Midbrain (tissue), 1 donor: ENCODE measurements at places on chromosomes 7 and 10.

DNA sequence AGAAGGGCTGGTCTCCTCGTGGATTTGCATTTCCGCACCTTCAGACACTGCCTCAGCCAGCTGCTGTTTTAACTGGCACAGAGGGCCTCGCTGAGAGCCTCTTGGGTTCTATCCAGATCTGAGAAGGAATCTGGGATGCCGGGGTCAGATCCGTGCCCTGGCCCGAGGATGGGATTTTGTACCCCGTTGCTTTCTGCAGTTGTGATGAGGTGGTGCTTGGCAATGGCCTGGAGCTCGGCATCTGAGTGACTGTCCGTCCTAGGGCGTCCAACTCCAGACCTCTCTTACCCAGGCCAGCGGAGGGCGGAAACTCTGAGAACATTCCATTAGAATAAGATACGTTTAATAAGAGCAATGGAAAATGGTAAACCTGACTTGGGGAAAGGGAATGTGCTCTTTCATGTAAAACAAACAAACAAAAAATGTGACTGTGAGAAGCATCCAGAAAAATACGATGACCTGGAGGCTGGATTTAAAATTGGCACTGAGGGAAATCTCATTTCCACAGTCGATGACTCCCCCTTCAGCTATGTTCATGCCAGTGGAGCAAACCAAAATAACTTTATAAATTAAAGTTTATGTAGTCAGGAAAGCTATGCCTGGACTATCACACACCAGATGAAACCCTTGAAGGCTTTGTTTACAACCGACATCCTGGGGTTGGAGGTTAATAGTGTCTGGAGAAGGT is 39.6 kb downstream of the GRK5 start:
- no peak for DNase-seq

DNA sequence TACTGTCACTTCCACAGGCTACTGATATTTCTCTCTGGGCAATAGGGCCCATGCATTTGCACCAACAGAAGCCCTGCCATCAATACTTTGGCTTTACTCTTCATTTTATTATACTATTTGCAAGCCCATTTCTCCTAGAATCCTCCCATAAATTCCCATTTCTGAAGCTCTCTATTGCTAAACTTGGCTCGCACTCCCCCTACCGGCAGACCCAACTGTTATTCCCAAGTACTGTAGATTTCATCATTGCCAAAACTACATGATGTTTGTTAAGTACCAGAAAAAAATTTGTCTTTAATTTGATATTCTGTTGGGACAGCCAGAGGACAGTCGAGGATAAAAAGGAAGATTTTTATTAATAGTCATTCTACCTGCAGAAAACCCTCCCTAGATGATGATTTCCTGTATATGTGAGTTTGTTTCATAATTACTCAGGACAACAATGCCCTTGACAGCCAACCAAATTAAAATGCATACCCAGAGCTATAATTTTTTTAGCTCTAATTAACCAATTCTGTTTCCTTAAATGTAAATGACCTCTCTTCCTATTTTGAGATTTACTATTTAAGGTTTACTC is 298.6 kb downstream of the REEP3 start:
- DNase-seq, result peak; percentile 7

- DNase-seq, result no peak
These were observed 61.5 kb downstream of the INSIG1 start for GRCh38 chr7:155358948-155359712.

DNA sequence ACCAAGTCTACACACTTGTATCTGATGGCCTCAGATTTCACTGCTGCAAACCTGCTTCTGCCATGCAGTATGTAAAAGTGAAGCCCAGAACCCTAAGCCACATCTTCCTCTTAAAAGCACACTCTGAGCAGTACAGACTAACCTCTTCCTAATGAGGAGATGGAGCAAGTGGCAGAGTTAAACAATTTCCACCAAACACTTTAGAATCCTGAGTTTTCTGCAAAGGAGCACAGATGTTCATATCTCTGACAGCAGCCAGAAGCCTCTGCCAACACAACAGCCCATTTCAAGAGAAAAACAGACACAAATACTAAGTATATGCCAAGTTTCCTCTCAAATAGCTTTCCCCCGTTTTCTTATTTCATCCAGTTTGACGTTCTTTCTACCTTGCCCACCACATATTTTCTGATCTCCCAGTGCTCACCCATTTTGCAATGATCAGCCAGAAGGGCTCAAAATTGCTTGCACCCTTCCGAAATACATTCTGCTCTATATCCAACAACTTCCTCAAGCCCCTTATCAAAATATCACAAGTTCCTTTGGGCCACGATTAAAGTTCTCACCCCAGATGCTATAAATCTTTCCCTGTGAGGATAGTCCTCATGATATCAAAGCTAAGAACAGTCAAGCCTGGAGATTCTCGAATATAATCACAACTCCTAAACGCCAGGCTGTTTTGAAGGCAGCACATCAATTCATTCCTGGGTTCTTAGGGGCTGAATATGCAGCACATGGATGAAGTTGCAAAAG is 27.5 kb downstream of the ELMO1 start:
- peak; percentile 28 for DNase-seq

DNA sequence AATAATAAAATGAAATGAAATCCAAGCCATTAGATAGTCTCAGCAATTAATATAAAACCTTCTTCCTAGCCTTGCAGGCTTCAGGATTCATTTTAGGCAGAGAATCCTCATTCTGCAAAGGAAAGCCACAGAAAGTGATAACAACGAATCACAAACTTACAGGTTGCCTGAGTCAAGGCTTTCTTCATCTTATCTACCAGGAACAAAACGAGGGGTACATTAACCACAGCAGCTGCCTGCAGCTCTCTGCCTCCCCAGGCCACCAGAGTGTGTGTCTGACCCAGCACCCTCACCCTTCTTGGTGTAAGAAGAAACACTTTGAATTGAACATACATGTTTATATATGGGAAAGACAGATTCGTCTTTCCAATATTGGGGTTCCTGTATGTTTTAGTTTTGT is 12.5 kb upstream of the TNS3 start:
- no peak for DNase-seq

GRCh38 chr10:28811639-28812349 is 134.5 kb downstream of the BAMBI start:
- no peak for DNase-seq

DNA sequence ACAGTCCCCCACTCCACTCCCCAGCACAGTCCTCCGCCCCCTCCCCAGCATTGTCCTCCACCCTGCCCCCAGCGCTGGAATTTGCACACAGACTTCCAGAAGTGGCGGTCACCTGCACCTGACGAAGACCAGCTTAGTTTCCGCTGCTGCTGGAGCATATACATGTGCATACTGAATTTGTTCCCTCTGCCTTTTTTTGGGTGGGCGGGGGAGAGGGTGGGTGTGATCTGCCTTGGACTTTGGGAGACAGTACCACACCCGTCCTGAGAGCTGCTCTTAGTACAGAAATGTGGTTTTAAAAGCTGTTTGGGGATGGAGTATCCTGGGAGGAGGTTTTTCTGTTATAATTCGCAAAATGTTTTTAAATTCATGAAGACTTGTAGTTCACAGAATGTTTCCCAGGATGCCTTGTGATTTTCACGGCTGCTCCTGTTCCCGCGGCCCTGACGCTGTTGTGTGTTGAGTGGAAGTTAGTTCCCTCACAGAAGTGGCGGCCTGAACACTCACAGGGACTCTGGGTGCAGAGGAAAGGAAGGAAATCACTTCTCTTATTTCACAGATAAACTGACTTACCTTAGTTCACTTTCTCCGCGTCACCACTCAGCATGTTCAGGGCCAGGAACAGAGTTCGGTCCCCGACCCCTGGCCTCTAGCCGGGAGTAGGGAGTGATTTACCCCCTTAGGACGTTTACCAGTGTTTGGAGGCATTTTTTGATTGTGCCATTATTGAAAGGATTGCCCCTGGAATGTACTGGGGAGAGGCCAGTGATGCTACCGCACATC is 18.6 kb downstream of the PFKP start:
- DNase-seq, result no peak

DNA sequence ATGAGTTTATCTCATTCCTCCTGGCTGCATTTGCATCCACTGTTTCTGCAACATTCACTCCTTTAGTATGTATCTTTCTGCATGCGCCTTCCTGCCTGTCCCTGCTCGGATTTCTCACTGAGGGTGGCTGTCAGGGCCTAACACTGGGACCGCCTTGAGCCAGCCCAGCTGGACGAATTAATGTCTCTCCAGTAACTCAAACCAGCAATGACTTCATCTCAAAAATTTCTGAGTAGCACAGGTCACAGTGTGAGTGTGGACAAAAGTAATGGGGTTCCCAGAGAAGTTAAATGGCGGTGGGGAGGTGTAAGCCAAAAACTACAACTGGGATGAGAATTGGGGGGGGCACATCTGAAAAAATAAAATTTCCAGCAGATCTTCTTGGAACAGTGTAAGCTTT is 444.0 kb upstream of the MGMT start:
- DNase-seq, result peak; percentile 12

- peak; percentile 83 for DNase-seq
These were observed 789 bp downstream of the PDGFA start for GRCh38 chr7:518630-519483.

DNA sequence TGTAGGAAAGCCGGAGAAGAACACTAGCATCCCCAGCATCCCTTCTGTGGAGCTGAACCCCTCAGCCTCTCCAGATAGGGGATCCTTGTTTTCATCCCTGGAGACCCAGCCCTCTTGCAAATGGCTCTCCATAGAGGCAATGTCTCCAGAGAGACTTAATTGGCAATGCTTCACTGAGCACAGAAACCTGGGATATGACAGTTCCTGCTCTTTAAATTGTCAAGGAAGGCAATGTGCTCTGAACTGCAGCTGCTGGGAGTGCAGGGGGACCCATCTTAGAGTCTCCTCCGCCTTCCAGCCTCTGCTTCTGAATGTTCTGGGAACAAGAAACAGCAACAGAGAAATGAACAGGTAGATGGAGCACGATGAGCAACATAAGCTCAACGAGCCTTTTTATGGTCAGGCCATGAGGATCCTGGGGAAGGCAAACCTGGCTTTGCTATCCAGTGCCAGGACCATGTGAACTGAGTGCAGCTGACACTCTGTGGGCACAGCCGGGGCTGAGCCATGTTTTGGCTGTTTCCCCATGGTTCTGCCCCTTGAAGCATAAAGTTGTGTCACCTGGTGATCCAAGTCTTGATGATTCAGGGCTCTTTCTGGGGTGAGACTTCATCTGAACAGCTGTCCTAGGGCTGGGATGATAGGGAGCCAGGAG is 481.0 kb downstream of the PLXNA4 start:
- DNase-seq, result no peak

DNA sequence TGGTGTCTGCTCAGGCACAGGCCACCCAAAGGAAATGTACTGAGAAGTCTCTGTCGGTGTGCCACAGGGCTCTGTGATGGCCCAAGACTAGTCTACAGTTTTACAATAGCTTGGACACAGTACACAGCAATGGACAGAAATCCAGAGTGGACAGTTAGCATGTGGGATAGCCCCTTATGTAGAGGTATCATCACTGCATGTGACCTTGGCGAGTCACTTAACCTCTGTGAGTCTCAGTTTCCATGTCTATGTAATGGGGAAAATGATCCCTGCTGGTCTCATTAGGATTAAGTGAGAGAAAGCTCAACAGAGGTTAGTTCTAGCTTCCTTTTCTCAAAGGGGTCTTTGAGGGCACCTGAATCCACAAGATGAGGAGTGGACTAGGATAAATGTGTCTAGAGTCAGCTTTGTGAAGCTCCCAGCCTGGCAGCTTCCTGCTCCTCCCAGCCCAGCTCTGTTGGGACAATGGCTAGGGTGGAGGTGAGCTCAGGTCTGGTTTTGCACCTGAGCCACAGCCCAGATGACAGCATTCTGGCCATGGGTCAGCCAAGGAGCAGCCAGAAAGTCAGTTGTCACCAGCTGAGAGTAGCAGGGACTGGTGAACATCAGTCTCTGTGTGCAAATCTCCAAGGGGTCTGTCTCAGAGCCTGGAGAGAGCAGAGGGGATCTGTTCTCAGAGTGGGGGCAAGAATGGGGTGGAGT is 17.9 kb downstream of the CRHR2 start:
- DNase-seq, result no peak

DNA sequence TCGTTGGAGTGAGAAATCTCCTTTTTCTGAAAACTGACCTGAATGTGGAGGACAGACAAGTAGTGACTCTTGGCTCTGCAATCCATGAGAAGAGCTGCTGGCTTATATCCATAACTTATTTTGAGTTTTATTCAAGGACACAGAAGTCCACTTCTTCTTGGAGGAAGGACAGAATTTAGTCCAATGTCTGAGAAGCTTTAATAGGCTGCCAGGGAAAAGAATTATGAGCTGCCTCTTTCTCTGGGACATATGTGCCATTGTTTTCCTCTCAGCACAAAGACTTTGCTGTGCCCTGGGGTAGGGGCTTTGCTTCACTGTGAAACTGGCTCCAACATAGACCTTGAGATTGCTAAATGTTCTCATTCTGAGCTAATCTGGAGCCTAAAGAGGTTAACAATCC is 20.5 kb upstream of the AOC1 start:
- peak; percentile 7 for DNase-seq

GRCh38 chr7:139525239-139525638 is 1.8 kb downstream of the CLEC2L start:
- DNase-seq, result no peak
